Activated T-cell treated with anti-CD3 and anti-CD28 coated beads for 1 hour (primary cell): ENCODE measurements at places on chromosomes 7 and 10.

DNA sequence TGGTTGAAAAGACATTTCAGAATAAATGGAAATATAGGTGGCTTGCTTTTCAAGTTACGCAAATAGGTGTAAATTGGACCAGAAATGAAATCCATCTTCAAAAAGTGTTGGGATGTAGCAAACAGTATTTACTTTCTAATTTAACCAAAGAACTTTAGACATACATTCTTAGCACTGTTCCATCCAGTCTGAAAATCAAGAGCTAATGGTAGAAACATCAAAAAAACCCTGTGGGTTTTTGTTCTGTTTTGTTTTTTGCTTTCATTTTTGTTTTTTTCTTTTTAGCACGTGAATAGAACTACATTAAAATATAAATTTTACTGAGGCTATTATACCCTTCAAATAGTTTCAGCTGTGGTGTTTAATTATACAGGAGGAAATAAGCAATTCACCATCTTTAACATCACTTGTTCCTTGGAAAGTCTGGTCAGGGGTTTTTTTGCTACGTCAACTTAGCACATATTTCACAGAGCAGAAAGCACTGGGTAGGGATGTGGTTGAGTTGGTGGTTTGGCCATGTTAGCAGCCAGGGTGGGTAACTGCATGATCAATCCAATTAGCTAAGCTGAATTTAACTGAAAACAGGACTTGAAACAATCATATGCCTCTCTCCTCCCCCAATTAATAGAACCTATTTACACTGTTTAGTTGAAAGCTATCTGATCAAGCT is 275.4 kb upstream of the PFKP start:
- no peak for DNase-seq

GRCh38 chr10:78915190-78915518 is 153.6 kb upstream of the ZMIZ1 start:
- no peak for DNase-seq

GRCh38 chr7:146290746-146291145 is 174.1 kb downstream of the CNTNAP2 start:
- DNase-seq, result no peak

GRCh38 chr7:25663877-25664276 is 435.6 kb upstream of the NPVF start:
- DNase-seq, result no peak

GRCh38 chr7:142431491-142431890 is 173.6 kb upstream of the PRSS58 start:
- DNase-seq, result no peak

GRCh38 chr10:128476845-128477244 is 350.6 kb upstream of the MKI67 start:
- no peak for DNase-seq

- no peak for DNase-seq
Observed at GRCh38 chr7:80781561-80781979, 137.3 kb downstream of the SEMA3C start.

DNA sequence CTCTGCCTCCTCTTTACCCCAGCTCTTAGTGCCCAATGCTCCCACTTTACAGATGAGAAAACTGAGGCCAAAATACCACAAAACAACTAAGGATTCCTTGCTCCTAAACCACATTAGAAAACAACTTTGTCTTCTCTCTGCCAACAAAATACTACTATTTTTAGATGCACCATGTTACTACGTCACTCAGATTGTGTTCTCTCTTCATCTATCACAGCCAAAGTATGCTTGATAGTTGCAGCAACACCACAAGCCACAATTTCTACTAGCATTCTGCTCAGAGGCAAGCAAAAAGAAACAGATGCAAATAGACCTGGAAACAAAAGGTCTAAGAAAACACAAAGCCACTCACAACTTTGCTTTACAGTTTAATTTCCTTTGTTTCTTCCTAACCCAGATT is 3.3 kb upstream of the PDE1C start:
- no peak for DNase-seq

- DNase-seq, result no peak
Observed at GRCh38 chr10:90227786-90228185, 526.4 kb downstream of the KIF20B start.

GRCh38 chr10:96706331-96706853 is 13.9 kb downstream of the PIK3AP1 start:
- DNase-seq, result no peak

- DNase-seq, result no peak
Observed at GRCh38 chr10:124079864-124080263, 13.5 kb downstream of the CHST15 start.

GRCh38 chr10:100519311-100520051 is at the start of gene SEC31B:
Gene SEC31B, minus strand, starts transcription at chr10:100519861. Its CDS starts 2,909 bp downstream, at chr10:100516952.
- no peak for DNase-seq

DNA sequence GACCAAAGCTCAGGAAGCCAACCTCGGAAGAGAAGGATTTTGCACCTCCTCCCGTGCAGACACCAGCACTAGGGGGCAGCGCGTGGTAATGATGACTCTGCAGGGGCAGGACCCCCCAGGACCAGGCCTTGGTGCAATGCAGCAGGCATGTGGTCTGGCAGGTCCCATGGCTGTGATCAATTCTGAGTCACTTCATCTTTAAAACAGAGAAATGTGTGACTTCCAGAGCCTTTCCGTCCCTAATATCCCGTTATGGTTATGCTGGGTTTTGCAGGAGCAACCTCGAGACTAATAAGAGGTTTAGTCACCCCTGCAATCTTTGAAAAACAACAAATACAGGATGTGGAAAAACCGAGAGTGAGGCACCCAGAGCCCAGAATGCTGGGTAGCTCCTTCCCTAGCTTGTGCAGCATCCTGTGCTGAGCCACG is 30.2 kb upstream of the GJD4 start:
- DNase-seq, result no peak

DNA sequence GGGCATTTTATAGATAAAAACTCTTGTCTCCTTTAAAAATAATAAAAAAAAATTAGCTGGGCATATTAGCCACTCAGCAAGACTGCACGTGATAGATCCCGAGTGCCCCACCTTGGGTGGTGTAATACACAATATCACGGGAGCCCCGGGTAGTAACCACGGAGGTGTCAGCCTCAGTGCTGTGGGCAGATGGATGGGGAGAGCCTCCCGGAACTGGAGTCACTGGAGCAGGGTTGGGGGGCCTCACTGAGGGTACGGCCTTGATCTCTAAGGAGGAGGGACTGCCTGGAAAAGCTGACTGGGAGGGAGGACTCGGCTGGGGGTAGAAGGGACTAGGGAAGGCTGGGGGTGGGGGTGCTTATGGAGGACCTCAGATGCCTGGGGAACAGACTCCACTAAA is 12.6 kb downstream of the LEP start:
- DNase-seq, result no peak

DNA sequence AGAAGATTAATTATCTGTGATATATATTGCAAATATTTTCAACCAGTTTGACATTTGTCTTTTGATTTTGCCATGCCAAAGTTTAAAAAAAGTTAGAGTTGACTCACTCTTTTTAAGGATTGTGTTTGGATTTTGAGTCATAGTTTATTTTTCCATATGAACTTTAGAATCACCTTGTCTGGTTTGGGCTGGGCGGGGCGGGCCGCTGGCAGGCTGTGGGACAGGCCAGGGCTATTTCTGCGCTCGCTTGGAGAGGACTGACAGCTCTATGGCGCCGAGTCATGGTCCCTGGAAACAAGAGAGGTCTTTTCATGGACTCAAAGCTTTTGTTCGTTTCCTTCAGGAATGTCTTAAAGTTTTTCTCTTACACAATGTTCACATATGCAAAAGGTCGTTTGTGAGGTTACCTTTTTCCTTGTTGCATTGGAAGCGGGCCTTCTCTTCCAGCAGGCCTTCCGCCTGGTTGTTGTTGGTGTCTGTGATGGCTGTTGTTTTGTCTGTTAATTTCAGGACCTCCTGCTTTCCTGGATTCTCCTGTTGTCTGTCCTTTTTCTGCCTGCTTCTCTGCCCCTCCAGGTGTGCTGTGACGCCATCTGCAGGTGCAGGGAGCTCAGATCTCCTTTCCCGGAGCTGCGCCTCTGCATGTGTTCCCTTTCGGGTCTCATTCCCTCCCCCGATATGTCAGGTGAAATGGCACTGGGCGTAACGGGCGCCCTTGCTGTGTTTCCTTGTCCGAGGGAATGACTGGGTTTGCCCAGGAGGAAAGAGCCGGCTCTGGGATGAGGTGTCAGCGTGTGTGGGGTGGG is 53.8 kb downstream of the INPP5A start:
- no peak for DNase-seq

- no peak for DNase-seq
Observed at GRCh38 chr7:151740081-151740851, 136.6 kb downstream of the PRKAG2 start.

GRCh38 chr7:151837285-151838042 is 39.5 kb downstream of the PRKAG2 start:
- no peak for DNase-seq

GRCh38 chr10:4939224-4940072 is 23.8 kb upstream of the AKR1C1 start:
- no peak for DNase-seq

- DNase-seq, result no peak
Observed at GRCh38 chr7:148175512-148175911, 415.1 kb upstream of the C7orf33 start.

GRCh38 chr10:30354669-30355068 is 5.6 kb upstream of the MTPAP start:
- no peak for DNase-seq
